Activated T-helper 17 cell treated with anti-CD3 and anti-CD28 coated beads, Interleukin-2, amount 50 U/mL, for 72 hours (primary cell): ENCODE measurements at places on chromosomes 2 and 18.

GRCh38 chr2:27904405-27904665 lies 13.8 kb downstream of the BABAM2 start:
- no peak for ATAC-seq

GRCh38 chr18:32958746-32959145 lies 185.9 kb upstream of the KLHL14 start:
- no peak for ATAC-seq

GRCh38 chr2:172311921-172312345 lies 115.5 kb upstream of the ITGA6 start:
- no peak for ATAC-seq

- ATAC-seq: no peak
Observed at GRCh38 chr2:191846515-191847476, at the start of gene CAVIN2. Gene CAVIN2 (minus strand): TSS chr2:191847088. CDS start chr2:191846925, 163 bp downstream.

DNA sequence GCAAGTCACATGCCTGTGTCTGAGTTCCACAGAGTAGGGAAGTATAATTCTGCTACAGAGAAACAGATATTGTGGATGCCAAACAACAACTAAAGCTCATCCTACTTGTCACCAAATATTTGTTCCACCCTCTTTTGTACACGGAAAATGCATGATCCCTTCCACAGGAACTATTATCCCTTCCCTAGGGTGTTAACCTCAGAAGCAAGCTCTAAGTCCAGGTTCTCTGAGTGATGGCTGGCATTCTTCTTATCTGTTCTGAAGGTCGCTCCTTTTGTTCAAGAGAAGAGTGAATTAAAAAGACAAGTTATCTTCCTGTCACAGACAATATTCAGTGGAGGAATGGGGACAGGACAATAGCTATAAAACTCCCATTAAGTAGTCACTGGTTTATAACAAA lies 460.1 kb upstream of the GCFC2 start:
- ATAC-seq: no peak

DNA sequence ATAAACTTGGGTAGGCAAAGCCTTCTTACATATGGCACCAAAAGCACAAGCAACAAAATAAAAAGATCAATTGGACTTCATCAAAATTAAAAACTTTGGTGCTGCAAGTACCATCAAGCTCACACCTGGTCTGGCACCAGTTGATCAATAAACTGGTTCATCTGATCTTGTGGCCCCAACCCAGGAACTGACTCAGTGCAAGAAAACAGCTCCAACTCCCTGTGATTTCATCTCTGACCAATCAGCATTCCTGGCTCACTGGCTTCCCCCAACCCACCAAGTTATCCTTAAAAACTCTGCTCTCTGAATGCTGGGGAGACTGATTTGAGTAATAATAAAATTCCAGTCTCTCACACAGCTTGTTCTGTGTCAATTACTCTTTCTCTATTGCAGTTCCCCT lies 8.4 kb downstream of the EPG5 start:
- ATAC-seq: no peak

DNA sequence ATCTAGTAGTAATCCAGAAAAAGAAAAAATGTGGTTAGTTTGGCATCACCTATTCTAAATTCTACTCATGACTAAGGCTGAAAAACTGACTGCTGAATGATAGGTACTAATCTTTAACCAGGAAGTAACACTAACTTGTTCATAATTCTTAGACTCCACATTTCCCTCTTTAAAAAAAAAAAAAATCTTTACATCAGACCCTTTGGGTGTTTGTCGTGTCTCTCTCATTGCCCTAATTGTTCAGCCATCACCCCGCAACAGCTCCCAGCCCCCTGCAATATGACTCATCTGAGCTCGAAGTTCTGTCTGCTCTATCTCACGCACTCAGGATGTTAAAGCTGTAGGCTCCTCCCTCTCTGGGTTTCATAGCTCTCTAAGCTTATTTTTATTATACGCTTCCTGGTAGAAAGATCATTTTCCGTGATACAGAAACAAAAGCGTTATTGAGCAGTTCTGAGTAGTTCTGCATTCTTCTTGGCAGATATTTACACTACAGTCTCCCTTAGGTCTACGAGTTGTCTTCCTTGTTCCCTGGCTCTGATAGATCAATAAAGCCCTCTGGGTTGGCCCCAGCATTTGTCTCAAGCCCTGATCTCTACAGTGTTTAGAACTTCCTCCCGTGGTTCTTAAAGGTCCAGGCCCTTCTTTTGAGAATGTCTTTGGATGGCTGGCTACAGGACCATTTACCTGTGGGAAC lies 95.6 kb downstream of the TNFRSF11A start:
- ATAC-seq: peak; percentile 91

DNA sequence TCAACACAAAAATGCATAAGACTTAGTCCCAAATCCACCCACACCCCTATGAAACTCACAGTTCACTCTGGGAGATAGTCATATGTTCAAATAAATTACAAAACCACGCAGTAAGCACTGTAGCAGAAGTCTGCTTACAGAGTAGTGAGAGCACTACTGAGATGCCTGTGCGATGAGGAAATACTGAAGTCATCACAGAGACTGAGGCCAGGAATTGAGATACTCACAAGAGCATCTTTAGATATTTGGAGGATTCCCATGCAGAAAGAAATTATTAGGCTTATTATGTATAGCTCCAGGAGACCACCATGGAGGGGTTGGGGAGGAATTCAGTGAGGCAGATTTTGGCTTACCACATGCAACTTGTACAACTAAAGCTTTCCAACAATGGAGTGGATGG lies 82.3 kb downstream of the ANTXR1 start:
- no peak for ATAC-seq

GRCh38 chr2:42792087-42792582 lies 248 bp downstream of the HAAO start:
- ATAC-seq: peak; percentile 41

DNA sequence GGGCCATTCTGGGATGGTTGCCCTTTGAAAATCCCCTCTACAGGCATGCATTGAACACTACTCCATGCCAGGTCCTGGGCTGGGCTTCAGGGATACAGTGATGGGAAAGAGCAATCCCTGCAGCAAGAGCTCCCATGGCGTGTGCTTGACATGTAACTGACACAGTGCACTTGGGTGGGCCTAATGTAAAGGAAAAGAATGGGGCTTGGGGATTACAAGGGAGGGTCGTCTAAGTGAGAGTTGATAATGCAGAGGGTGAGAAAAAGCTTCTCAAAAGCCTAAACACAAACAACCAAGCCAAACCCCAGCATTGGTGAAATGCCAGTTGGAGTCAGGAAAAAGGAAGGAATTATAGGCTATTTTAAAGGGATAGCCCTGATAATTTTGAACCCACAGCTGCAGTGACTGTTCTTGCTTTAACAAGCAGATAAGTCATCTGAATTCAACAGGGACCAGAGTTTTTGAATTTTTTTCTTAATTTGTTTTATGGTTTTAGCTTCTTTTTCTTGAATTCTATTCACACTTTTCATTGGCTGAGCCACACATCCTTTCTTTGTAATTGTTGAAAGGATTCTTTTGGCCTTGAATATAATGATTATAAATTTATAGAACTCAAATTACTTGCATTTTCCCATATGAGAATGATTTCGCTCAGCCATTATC lies 308.7 kb downstream of the LPIN1 start:
- ATAC-seq: no peak

DNA sequence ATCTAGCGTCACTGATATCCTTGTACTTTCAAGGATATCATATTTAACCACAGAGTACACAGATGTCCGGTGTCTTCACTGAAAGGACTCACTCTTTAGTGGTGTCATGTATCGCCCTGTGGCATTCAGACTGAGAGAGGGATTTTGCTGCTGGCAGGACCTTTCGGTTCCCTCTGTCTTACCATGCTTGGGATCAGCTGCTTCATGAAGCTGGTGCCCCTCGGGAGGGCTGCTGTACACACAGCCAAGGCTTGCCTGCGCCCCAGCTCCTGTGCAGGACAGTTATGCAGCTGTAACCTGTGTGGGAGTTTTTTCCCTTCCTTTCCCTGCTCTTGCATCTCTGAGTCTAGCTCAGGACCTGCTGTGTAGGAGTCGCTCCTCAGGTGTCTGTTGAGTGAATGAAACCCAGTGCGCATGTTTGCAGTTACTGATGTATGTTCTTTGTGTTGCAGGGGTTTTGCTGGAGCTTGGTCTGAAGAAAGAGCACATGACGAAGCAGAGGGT lies 64.4 kb downstream of the GREB1 start:
- ATAC-seq: peak; percentile 12

- ATAC-seq: no peak
Observed at GRCh38 chr2:42008241-42008921, 39.4 kb upstream of the PKDCC start.

DNA sequence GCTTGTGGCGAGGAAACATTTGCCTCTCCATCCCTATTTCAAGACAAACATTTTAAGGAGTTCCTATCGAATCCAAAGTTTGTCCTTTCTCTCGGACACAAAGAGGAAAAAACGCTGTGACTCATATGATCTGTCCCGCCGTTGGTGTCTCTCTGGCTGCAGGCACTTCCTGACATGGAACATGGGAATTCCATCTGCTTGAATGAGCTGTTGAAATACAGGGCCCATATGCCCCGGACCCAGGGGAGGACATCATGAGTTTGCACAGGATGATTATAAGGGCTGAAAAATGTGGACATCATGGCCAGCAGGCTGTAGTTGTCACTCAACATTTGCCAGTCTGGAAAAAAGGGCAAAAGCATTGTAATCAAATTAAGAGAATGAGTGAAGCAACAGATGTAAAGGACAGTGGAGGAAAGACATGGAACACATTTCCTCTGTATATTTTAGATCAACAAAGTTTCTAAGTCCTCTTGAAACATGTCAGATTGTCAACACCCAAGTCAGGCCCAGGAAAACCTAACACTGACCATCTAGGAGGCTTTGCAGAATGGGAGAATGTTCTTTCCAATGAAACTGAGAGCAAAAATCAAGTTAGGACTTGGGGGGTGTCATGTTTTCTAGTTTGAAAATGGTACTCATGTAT lies 103.2 kb upstream of the SMIM21 start:
- no peak for ATAC-seq

GRCh38 chr18:74942319-74942910 lies 266.5 kb downstream of the PTGR3 start:
- peak; percentile 93 for ATAC-seq

- ATAC-seq: peak; percentile 31
Observed at GRCh38 chr18:26052505-26052904, 37.9 kb downstream of the SS18 start.

DNA sequence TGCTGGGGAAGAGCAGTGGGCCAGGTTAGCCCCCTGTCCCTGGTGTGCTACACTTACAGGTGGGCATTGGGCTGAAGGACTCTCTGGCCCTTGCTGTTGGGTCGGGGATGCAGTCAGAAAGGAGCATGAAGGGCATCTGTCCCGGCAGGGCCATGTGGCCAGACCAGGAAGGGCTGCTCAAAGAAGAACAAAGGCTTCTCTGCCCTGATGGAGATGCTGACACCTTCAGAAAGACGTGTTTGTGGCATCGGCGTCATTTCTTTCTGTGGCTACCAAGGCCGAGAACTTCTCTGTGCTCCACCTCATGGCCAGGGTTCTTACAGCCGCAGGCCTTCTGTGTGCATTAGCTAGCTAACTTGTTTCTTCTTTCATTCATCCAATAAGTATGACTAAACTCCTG lies 239.1 kb downstream of the FAM210A start:
- ATAC-seq: no peak

DNA sequence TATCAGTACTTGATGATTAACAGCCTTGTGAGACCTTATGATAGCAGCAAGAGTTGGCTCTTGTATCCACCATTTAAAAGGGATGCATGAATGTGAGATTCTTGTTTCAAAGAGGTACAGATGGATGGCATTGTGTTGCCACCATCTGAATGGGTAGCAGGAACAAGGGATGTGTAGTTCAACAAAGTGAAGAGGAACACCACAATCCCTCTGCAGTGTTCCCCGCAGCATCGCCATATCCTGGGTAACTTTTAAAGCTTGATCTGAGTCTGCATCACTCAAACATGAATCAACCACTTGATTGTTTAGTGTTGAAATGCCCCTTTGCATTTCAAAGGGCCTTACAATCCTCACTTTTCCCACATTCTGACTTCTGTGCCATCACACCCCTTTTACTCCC lies 106.7 kb downstream of the SS18 start:
- ATAC-seq: no peak

DNA sequence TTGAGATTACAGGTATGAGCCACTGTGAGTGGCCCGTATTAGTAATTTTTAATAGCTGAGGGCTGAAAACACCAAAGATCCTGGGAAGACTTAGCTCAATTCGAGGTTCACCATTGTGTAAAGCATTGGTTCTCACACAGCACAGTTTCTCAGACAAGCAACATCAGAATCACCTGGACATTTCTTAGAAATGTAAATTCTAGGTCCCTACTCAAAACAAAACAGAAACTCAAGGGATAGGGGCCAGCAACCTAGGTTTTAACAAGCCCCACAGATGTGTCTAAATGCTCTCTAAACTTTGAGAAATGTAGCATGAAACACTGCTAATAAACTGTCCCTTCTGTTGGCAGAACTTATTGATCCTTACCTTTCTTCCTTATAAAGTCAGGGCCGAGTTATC lies 681.2 kb downstream of the RNF144A start:
- ATAC-seq: no peak

DNA sequence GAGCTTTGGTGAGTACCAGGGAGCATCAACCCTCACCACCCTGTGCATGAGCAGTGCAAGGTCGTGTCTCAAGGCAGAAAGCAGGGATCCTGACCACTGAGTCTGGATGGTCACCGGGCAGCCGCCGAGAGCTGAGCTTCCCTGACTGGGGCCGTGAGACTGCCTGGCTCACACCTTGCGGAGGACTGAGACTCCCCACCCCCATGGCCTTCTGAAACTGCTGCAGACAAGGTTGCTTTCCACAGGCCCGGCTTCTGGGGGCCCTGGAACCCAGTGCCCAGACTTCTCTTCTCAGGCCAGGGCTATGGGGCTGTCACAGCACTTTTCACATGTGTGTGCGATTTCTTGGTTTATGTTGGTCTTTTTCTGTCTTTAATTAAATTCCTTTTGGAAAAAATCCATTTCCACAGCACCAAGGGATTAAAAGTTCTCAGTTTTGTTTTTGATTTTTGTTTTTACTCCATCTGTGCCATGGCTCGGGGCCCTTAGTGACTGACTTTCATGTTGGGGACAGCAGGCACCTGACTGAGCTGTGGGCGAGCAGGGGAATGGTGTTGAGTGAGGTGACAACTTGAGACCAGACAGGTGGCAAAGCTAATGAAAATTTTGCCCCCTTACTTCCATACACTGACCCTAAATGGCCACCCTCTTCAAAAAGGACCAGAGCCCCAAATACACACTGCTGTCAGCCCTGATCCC lies 297.9 kb downstream of the CYP26B1 start:
- no peak for ATAC-seq

DNA sequence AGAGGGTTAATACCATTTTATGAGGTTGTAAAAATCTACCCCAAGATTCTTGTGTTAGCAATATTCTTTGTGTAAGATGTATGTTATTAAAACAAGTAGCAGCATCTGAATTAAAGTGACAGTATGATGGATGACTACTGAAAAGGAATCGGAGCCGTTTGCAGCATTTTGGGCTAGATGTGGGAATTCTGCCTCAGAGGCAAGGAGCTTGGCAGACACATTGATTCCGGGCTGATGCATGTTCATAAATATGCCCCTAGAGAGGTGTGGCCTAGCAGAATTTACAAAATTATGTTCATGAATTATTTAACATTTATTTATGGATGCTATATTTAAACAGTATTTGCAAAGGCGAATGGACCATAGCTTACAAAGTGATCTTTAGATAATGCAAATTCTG lies 389.0 kb upstream of the ETAA1 start:
- ATAC-seq: no peak

- no peak for ATAC-seq
Observed at GRCh38 chr2:197079832-197080555, 153.5 kb upstream of the PGAP1 start.

GRCh38 chr2:88810017-88810416 lies 118.5 kb downstream of the RPIA start:
- no peak for ATAC-seq

- ATAC-seq: peak; percentile 28
Observed at GRCh38 chr2:23850564-23851256, 76.2 kb downstream of the ATAD2B start.
